ENCODE measurements at places on chromosomes 4 and X. TPM values are rescaled to one million over a fixed set of nuclear protein-coding genes. Genes with fewer than 3 reads are reported as not detected.
A peak's percentile ranks its signal among the peaks of the same experiment; 100 is the strongest.

- no peak for DNase-seq
- H3K4me3 ChIP-seq, result no peak overlapping the region
- H3K27ac ChIP-seq, result no peak overlapping the region
- no peaks in the 10 kb centered on the region for H3K4me1 ChIP-seq
- no peaks in the 10 kb centered on the region for H3K36me3 ChIP-seq
Measured at GRCh38 chr4:70182517-70183167, 12.9 kb upstream of the ODAM start.

- H3K36me3 ChIP-seq, result no peaks in the 10 kb centered on the region
- no peaks in the 10 kb centered on the region for H3K27me3 ChIP-seq
- no peak overlapping the region for H3K4me3 ChIP-seq
- H3K27ac ChIP-seq, result no peak overlapping the region
- DNase-seq, result no peak
Measured at GRCh38 chrX:54826598-54826997, 19.1 kb downstream of the MAGED2 start.

DNA sequence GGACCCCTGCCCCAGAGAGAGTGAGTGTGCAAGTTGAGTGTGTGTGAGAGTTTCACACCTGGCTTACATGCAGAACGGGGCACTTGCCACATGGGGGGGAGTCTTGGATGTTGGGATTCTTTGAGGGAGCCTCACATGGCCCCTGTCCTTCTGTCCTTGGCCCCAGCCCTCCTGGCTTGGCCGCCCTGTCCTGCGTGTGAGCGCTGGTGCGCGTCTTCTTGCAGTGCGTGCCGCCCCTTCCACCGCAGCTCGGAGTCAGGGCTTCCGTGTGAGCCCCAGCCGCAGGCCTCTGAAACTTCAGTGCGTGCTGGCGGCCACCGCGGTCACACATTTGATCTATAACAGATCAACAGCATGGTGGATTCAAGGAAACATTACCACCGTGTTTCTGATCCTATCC is 30.1 kb upstream of the HGFAC start:
- no peak overlapping the region for H3K27ac ChIP-seq
- H3K4me1 ChIP-seq, result peaks cover 5% of the 10 kb centered on the region
- H3K36me3 ChIP-seq, result peaks cover 88% of the 10 kb centered on the region
- H3K27me3 ChIP-seq, result no peaks in the 10 kb centered on the region
- H3K4me3 ChIP-seq, result no peak overlapping the region
- no peak for DNase-seq

GRCh38 chr4:104421566-104421965 is 73.1 kb downstream of the CXXC4 start:
- H3K36me3 ChIP-seq, result no peaks in the 10 kb centered on the region
- H3K27me3 ChIP-seq, result no peaks in the 10 kb centered on the region
- H3K4me3 ChIP-seq, result no peak overlapping the region
- no peak for DNase-seq
- H3K4me1 ChIP-seq, result no peaks in the 10 kb centered on the region

GRCh38 chr4:11847167-11847566 is 418.5 kb upstream of the HS3ST1 start:
- no peak overlapping the region for H3K27ac ChIP-seq
- H3K4me3 ChIP-seq, result no peak overlapping the region
- H3K36me3 ChIP-seq, result no peaks in the 10 kb centered on the region
- no peak for DNase-seq
- no peaks in the 10 kb centered on the region for H3K27me3 ChIP-seq

- peak overlapping the region; percentile 100 for H3K27ac ChIP-seq
- H3K4me1 ChIP-seq, result peaks cover 53% of the 10 kb centered on the region
- DNase-seq, result no peak
- H3K36me3 ChIP-seq, result no peaks in the 10 kb centered on the region
Measured at GRCh38 chr4:55398966-55399365, 3.2 kb downstream of the TMEM165 start.

GRCh38 chr4:144355811-144356757 is 215.6 kb upstream of the GYPA start:
- H3K27me3 ChIP-seq, result no peaks in the 10 kb centered on the region
- no peak for DNase-seq
- no peaks in the 10 kb centered on the region for H3K4me1 ChIP-seq
- H3K4me3 ChIP-seq, result no peak overlapping the region
- H3K27ac ChIP-seq, result no peak overlapping the region
- no peaks in the 10 kb centered on the region for H3K36me3 ChIP-seq

DNA sequence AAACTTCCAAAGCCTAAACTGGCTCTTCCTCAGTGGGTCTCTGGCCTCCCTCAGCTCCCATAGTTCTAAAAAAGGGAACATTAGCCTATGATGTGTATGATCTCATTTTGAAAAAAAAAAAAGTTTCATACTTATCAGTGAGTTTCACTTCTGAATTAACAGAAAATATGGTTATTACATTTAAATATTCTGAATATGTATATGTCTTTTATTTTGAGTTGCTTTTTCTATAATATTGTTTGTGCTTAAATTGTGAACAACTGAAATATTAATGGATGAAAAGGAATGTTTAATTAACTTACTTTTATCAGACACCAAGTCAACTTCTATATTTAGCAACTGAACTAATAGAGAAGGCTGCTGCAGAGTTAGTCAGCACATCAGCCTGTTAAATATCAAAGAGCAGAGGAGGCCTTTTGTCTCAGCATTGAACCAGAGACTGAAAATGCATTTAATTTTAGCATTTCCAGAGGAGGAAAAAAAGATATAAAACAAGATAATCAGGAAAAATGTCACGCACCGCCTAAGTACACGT is 20.4 kb upstream of the FHL1 start:
- H3K36me3 ChIP-seq, result no peaks in the 10 kb centered on the region
- H3K27me3 ChIP-seq, result no peaks in the 10 kb centered on the region
- H3K4me1 ChIP-seq, result no peaks in the 10 kb centered on the region
- no peak overlapping the region for H3K4me3 ChIP-seq
- DNase-seq, result no peak
- H3K27ac ChIP-seq, result no peak overlapping the region

- no peak overlapping the region for H3K4me3 ChIP-seq
- H3K36me3 ChIP-seq, result no peaks in the 10 kb centered on the region
- peaks cover 41% of the 10 kb centered on the region for H3K27me3 ChIP-seq
Measured at GRCh38 chr4:57119054-57119651, 9.0 kb upstream of the IGFBP7 start.

- no peak overlapping the region for H3K4me3 ChIP-seq
- no peaks in the 10 kb centered on the region for H3K4me1 ChIP-seq
- DNase-seq, result no peak
Measured at GRCh38 chr4:39415678-39416283, 9.1 kb downstream of the KLB start.

DNA sequence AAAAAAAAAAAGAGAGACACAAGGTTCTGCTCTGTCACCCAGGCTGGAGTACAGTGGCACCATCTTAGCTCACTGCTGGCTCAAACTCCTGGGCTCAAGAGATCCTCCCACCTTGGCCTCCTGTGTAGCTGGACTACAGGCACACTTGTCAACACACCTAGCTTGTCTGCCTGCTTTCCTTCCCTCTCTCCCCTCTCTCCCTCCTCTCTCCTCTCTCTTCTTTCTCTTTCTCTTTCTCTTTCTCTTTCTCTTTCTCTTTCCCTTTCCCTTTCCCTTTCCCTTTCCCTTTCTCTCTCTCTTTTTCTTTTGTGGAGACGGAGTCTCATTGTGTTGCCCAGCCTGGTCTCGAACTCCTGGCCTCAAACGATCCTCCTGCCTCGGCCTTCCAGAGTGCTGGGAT is 132.1 kb downstream of the DIPK2B start:
- DNase-seq, result no peak
- H3K4me1 ChIP-seq, result no peaks in the 10 kb centered on the region
- no peak overlapping the region for H3K4me3 ChIP-seq
- H3K27me3 ChIP-seq, result no peaks in the 10 kb centered on the region
- H3K36me3 ChIP-seq, result peaks cover 6% of the 10 kb centered on the region

GRCh38 chrX:124338733-124339514 is 6.5 kb downstream of the TEX13D start:
- no peaks in the 10 kb centered on the region for H3K4me1 ChIP-seq
- H3K27ac ChIP-seq, result no peak overlapping the region
- no peaks in the 10 kb centered on the region for H3K27me3 ChIP-seq
- no peaks in the 10 kb centered on the region for H3K36me3 ChIP-seq
- no peak for DNase-seq
- no peak overlapping the region for H3K4me3 ChIP-seq

- no peaks in the 10 kb centered on the region for H3K27me3 ChIP-seq
- DNase-seq, result no peak
- no peak overlapping the region for H3K27ac ChIP-seq
Measured at GRCh38 chr4:173835903-173836302, 305.9 kb upstream of the HAND2 start.

GRCh38 chr4:173264684-173265185 is 69.4 kb downstream of the HMGB2 start:
- no peak overlapping the region for H3K27ac ChIP-seq
- H3K36me3 ChIP-seq, result no peaks in the 10 kb centered on the region
- DNase-seq, result no peak
- no peaks in the 10 kb centered on the region for H3K4me1 ChIP-seq
- H3K4me3 ChIP-seq, result no peak overlapping the region

- no peak overlapping the region for H3K4me3 ChIP-seq
- H3K27me3 ChIP-seq, result no peaks in the 10 kb centered on the region
- DNase-seq, result no peak
- no peak overlapping the region for H3K27ac ChIP-seq
- no peaks in the 10 kb centered on the region for H3K4me1 ChIP-seq
Measured at GRCh38 chr4:30901461-30902451, 181.6 kb downstream of the PCDH7 start.

GRCh38 chrX:149898554-149898953 is 17.6 kb downstream of the MAGEA8 start:
- H3K4me3 ChIP-seq, result no peak overlapping the region
- no peak overlapping the region for H3K27ac ChIP-seq
- DNase-seq, result no peak
- H3K27me3 ChIP-seq, result no peaks in the 10 kb centered on the region
- no peaks in the 10 kb centered on the region for H3K4me1 ChIP-seq
- no peaks in the 10 kb centered on the region for H3K36me3 ChIP-seq

ACSL1 gene
- total RNA-seq, result 59.7 TPM

PPP4R3C gene
- total RNA-seq, result not detected

UGT8 gene
- 3.9 TPM for total RNA-seq

MAML3 gene
- 10.1 TPM for total RNA-seq

ATRX gene
- 40.1 TPM for total RNA-seq

AKAP14 gene
- not detected for total RNA-seq

SFRP2 gene
- total RNA-seq, result 2.2 TPM

PPP2R3B gene
- 25.2 TPM for total RNA-seq

XPNPEP2 gene
- total RNA-seq, result 0.88 TPM

CASP6 gene
- total RNA-seq, result 7.0 TPM

MAGEA1 gene
- not detected for total RNA-seq

C4orf46 gene
- 6.4 TPM for total RNA-seq
